ENCODE measurements at places on chromosomes 2 and 18.

GRCh38 chr2:73907840-73908452 is 15.1 kb downstream of the ACTG2 start:
- peak; percentile 26 for DNase-seq

DNA sequence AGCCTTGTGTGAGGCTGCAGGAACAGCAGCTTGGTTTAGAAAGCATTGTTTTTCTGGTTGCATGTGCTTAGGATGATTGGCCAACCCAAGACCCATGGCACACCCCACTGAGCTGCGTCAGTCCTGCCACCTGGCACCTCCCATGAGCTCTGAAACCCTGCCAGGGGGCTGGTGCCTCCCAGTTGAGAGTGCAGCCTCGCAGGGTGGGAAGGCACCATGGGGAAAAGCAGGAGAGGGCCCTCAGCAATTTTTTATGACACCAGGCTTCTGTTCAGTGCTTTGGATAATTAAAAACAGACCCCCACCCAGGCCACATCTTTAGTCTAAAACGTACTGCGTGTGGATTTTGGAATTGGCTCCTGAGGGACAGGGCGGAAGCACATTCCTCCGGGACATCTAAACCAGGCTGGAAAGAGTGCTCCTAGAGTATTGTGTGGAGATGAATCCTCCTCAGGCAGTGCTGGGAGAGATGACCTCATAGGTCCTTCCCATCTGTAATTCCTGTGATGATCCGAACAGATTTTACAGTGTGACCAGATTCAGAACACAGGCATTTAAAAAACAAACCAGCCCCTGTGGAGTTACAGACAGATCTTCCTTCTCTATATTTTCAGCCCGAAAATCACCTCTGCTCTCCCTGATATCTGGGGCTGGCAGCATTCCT is 438.3 kb downstream of the ZNF521 start:
- no peak for DNase-seq

DNA sequence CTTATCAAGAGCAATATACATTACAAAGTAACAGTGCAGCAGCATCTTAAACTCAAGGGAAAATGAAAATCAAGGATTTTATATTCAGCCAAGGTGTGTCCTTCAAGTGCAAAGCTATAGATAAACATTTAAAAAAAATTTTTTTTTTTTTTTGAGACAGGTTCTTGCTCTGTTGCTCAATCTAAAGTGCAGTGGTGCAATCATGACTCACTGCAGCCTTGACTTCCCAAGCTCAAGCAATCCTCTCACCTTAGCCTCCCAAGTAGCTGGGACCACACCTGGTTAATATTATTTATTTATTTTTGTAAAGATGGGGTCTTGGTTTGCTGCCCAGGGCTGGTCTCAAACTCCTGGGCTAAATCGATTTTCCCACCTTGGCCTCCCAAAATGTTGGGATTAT is 9.0 kb downstream of the CDKL4 start:
- DNase-seq, result no peak

- DNase-seq, result no peak
Observed at GRCh38 chr2:8455236-8456150, 226.4 kb upstream of the ID2 start.

- DNase-seq, result no peak
Observed at GRCh38 chr2:232421189-232421785, 14.6 kb downstream of the ALPG start.

DNA sequence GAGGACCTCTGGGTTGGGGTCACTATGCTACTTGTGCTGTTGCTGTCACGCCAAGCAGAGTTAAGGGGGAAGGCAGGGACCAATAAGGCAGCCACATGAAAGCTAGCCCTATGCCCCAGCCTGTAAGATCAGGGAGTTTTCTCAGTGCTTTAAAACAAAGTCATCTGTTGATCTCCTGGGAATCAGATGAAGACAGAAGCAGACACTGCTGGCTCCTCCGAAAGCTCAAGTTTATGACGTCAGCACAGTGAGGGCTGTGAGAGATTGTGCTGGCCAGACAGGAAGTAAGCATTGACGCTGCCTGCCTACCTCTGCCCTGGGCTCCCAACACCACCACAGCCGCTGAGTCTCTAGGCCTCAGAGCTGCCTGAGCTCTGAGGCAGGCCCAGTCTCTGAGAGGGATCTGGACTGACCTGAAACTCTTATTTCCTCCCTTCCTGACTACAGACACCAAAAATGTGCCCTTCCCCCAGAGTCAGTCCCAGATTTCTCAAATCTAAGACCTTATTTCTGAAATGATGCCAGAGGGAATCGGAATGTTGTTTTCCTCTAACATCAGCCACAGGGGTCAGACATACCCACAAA is 118.1 kb upstream of the EPAS1 start:
- no peak for DNase-seq

DNA sequence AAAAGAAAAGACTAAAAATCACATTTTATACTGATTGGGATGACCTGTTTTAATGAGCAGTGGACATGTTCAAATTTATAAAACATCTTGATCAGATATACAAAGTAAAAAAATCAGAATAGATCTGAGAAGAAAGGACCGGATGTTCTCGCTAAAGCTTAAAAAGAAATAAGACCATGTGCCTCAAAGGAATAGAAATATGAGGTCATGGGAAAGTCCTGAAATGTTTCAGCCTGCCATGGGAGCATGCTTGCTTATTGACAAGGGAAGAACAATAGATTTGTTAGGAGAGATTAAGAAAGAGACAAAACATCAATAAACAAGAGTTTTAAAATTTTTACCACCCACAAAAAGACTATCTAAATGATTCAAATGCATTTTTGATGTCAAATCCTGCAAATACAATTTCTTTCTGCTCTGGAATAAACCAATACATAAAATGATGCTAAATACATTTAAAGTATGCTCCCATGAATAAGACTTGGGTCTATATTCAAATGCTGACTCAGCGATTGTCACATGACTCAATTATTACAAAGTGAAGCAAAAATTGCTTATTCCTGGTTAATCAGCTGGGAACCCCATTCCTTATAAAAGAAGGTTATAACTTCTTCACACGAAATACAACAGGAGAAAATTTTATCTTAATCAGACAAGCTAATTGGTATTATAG is 633.9 kb upstream of the PKDCC start:
- DNase-seq, result no peak

- DNase-seq, result no peak
Observed at GRCh38 chr2:72915320-72915906, 1.9 kb upstream of the EMX1 start.

GRCh38 chr2:32721376-32721775 is 93.5 kb downstream of the TTC27 start:
- no peak for DNase-seq

DNA sequence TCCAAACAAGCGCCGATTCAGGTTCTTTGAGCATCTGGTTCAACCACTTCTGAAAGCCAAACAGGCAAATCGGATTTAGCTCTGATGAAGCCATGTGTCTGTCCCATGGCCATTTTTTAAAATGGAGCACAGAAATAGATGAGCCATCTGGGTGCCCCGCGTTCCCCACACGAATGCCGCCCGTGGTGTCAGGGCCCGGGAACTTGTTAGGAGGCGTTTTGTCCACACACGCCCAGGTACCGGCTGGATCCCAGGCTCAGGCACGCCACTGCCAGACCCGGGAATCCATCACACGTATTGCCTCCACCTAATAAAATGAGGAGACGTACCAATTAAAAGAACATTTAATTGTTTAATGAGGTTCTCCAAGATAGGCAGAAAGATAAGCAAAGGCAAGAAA is 374.4 kb upstream of the SALL3 start:
- no peak for DNase-seq

DNA sequence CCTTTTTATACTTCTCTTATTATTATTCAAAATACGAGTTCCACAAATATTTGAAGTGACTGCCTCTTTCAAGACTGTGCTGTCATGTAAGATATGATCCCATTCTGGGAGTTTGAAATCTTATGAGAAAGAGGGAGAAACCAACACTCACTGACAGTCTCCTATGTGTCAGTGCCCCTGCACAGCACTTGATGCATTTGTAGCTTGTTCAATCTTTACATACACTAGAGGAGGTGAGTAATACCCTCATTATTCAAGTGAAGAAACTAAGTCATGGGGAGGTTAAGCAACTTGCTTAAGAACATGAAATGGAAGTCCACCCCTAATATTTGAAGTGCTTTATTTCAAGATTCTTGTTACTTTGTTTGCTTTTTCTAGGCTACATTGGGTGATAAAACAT is 459.5 kb upstream of the FANCL start:
- DNase-seq, result no peak

DNA sequence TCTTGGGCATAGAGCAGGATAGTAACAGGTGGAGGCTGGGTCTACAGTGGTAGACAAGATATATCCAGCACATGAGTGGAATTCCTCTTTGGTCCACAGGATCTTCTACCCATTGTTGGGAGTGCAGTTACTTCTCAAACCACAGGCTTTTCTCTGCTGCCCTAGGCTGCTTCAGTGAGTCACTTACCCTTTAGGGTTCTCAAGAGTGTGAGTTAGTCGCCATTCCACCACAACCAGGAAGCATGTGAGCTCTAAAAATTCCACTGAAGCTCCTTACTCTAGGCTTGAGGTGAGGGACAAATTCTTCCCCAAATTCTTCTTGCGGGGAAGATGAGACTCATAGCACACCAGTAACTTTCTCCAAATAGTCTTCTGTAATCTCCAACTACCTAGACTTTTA is 189.4 kb downstream of the PLCL1 start:
- DNase-seq, result no peak

- DNase-seq, result no peak
Observed at GRCh38 chr2:188416367-188416766, 124.7 kb downstream of the GULP1 start.

GRCh38 chr2:97779141-97779540 is 65.8 kb downstream of the ZAP70 start:
- no peak for DNase-seq

DNA sequence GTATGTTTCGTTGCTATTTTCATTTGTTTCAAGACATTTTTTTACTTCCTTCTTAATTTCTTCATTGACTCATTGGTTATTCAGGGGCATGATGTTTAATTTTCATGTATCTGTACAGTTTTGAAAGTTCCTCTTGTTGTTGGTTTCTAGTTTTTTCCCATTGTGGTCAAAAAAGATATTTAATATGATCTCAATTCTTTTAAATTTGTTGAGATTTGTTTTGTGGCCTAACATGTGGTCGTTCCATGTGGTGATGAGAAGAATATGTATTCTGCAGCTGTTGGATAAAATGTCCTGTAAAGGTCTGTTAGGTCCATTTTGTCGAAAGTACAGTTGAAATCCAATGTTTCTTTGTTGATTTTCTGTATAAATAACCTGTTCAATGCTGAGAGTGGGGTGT is 110.3 kb upstream of the MAP4K4 start:
- DNase-seq, result no peak

GRCh38 chr2:19362094-19362754 is 3.8 kb upstream of the OSR1 start:
- DNase-seq, result no peak

DNA sequence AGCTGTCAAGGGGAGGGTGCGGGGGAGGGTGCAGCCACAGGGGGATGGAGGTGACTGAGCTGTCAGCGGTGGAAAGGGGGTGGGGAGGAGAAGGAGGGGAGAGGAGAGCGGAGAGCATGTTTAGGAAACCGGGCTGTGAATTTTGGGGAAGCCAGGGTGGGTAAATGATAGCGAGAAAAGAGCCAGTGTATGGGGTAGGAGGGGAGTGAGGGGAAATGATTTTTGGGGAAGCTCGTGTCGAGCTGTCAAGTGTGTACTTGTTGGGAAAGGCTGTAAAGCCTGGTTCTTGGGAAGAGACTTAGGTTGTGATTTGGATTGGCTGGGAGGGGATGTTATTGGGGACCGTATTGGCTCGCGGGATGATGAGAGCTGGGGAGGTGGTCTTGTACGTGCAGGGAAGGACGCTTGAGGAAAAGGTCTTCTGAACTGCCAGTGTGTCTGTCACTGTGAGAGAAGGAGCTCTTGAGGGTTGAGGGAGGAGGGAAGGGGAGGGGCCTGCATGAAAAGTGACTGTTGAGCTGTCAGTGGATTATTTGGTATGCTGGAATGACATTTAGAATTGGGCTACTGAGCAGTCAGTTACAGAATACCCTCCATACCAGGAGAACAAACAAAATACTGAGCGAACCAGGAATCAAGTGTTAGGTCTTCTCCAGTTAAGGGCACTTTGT is 1.0 kb downstream of the UBR3 start:
- DNase-seq, result peak; percentile 13

GRCh38 chr2:137847443-137847842 is 116.8 kb upstream of the HNMT start:
- no peak for DNase-seq

DNA sequence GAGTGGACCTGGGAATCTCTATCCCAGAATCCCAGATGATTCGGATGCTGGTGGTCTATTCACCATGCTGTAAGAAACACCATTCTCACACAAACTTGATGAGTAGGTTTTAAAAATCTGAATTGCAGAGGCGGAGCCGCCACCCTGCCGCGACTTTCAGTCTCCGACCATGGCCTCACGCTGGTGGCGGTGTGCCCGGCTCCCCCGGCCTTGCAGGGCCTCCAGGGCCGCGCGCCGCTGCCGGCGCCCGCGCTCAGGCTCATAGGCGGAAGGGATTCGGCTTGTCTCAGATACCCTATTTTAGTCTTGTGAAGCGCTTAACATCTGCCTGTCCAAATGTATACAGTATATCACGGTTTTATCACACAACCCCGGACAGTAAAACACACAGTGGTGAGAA is 2.6 kb upstream of the PPM1B start:
- no peak for DNase-seq

DNA sequence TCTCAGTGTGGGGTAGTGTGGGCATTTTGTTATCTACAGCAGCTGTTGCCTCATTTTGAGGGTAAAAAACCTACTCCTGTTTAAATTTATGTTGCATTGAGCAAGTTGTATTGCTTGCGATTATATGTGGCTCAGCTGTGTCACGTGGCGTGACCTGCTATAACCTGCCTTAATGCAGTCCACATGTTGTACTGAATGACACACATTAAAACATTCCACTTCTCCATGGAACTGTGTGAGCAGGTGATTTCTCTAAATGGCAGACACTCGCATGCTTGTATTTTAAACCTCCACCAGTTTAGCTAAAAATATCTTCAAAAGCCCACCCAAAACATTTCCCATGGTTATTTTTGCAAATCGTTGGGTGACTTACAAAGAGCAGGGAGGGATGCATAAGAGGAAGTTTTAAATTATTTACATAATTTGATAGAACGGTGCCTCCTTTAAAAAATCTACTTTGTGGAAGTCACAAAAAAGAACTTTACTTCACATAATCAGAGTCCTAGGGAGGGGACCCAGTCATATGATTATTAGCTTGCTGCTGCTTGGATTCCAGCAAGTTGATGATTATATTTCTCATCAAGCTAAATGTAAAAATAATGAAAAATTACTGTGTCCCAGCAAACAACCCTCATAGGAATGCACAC is 163.3 kb upstream of the ZEB2 start:
- DNase-seq, result no peak

DNA sequence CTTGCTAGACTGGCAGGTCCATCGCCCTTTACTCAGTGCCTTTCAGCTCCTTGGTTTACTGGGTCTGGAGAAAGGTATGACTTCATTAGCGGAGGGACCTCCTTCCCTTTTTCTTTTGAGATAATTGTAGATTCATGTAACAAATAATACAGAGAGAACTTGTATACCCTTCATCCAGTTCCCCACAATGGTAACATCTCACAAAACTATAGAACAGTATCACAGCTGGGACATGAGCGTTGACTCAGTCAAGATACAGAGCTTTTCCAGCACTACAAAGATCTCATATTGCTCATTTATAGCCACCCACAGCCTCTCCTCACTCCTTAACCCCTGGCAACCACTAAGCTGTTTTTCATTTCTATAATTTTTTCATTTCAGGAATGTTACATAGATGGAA is 59.8 kb downstream of the ZNF532 start:
- DNase-seq, result no peak

- DNase-seq, result no peak
Observed at GRCh38 chr2:176407706-176408105, 138.5 kb downstream of the MTX2 start.

All from activated T-helper 1 cell treated with anti-CD3 and anti-CD28 coated beads, Interleukin-2, amount 50 U/mL, for 16 hours (primary cell).